H9 (cell line): ENCODE measurements at places on chromosomes 7 and 10.

DNA sequence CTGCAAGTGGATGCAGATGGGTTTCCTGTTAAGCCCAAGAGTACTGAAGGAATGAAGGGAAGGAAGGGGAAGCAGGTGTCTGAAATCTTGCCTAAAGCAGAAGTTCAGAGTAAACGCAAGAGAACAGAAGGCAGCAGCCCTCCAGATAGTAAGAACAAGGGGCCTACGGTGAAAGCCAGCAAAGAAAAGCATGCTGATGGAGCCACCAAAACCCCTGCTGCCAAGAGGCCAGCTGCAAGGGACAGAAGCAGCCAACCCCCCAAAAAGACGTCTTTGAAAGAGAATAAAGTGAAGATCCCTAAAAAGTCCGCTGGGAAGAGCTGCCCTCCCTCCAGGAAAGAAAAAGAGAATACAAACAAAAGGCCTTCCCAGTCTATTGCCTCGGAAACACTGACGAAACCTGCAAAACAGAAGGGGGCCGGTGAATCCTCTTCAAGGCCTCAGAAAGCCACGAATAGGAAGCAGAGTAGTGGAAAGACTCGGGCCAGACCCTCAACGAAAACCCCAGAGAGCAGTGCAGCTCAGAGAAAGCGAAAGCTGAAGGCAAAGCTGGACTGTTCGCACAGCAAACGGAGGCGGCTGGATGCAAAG, 152.5 kb downstream of the LCOR start:
- no peak for DNase-seq

DNA sequence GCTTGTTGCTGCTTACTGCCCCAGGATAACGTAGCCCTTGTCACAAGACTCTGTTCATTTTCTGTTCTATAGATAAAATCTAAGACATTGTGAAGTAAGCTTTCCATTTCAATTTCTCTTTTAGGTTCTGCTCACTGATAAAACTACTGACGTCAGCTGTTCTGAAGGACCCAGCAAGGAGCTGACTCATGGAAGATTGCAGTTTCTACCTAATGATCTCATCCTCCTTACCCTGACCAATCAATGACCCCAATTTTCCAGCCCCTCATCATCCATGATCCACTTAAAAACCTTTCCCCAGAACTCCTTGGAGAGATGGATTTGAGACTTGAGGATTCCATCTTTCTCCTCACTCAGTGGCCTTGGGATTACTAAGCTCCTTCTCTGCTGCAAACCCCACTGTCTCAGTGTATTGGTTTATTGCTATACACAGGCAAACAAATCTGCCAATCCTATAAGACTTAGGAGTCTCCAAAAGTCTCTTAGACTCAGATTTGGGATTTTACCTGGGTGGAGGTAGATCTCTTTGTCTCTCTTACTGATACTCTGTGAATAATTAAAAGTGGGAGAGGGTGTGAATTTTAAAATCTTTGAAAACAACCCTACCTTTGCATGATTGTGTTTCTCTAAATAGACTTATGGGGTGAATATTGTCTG, 109.2 kb upstream of the TRIM24 start:
- no peak for DNase-seq

GRCh38 chr7:43785420-43785819, 26.9 kb downstream of the BLVRA start:
- DNase-seq = no peak

DNA sequence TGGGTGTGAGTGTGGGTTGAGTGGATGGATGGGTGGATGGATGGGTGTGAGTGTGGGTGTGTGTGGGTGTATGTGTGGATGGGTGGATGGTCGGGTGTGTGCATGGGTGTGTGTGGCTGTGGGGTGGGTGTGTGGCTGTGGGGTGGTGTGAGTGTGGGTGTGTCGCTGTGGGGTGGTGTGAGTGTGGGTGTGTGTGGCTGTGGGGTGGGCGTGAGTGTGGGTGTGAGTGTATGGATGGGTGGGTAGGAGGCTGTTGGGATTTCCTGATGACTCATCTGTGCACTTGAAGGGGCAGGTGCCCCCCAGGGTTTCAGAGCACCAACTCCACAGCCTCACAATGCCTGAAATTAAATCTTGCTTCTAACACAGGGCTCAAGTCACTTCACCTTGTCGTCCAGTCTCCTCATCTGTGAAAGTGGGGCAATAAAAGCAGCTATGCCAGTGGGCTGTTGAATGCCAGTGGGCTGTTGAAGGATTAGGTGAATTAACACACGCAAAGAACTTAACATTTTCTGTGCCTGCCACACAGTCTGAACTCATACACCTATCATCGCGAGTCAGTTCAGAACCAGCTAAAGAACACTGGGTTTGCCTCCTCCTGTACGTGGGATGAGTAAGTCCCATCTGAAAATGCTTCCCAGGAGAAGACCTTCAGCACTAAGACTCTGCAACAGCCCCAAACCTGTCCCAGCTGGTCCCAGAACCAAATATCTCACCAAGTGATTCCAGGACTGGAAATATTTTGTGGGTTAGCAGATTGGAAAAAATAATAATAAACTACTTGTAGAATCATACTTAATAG, 32.0 kb downstream of the SFMBT2 start:
- DNase-seq = no peak

DNA sequence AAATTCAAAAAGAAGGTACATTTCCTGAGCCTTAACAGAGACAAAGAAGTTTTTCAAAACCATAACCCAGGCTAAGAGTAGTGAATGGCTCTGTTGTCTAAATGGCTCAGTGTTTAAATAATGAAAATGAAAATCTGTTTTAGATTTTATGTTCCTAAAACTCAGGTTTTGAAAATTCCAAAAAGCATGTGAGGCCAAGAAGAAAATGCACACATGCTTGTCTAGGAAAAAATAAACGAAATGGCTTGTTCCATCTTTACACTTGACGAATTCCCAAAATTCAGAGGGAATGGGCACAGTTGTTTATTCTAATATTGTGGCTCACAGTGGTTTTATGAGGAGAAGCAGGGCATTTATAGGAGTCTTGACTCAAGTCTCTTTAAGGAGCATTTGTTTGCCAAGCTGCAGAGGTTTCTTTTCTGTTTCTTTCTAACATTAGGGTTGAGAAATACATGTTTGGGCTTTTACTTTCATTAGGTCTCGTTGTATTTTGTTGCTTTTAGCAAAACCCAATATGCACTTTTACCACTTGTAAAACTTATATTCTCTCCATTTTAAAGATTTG, 527.6 kb upstream of the ANKRD30A start:
- no peak for DNase-seq

- DNase-seq = no peak
Observed at GRCh38 chr10:24307696-24308485, 99.0 kb downstream of the KIAA1217 start.
